Neuronal stem cell (in vitro differentiated cells): ENCODE measurements at places on chromosomes 4 and X.

- no peak for DNase-seq
Observed at GRCh38 chr4:99918656-99919055, 24.4 kb upstream of the LAMTOR3 start.

GRCh38 chrX:12949205-12949926 is 25.5 kb upstream of the TMSB4X start:
- no peak for DNase-seq

DNA sequence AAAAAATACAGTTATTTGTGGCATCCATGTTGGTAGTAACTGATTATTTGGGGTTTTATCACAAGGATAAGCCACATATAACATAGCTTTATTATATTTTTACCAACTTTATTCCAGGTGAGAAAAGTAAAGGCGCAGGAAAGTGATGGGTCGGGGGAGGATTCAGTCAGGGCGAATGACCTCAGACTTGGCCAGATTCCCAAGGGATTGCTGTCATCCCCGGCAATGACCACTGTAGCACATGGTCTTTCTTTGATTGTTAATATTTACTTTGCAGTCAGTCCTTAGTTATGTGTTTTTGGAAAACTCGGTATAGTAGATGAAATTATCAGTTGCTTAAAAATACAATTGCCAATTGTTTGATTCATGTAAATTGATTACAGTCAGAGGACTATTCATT is 17.6 kb downstream of the GRIA3 start:
- DNase-seq: no peak

DNA sequence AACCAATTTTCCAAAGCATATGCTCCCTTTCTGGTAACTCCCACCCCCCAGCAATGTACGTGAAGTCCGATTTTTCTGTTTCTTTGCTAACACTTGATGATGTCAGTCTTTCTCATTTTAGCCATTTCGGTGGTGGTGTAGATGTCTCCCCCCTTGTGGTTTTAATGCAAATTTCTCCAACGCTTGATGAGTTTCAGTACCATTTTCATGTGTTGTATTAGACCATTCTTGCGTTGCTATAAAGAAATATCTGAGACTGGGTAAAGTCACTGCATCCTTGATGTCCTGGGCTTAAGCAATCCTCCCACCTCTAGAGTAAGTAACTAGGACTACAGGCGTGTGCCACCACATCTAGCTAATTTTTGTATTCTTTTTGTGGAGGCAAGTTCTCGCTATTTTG is 148.4 kb upstream of the VCX3A start:
- no peak for DNase-seq

GRCh38 chr4:53775381-53775780 is 184.1 kb upstream of the LNX1 start:
- no peak for DNase-seq

DNA sequence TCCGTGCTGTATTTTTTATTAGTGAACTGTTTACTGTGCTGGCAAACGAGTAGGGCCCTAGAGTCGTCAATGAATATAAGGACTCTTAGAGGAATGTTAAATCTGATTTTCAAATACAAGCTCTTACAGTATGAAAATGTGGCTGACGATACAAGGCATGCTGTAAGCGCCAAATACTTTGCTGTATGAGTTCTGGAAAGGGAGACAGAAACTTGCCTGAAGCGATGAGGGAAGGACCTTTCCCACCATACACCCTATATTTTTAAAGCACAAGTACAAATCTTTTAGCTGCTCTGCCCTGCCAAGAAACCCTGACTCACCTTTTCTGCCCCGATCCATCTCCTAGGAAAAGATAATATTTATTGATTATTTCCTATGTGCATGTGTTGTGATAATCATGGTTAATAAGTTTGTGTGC is 15.7 kb upstream of the RUFY3 start:
- DNase-seq: no peak

GRCh38 chr4:82718162-82718940 is 80.2 kb downstream of the SCD5 start:
- no peak for DNase-seq

- DNase-seq: no peak
Observed at GRCh38 chr4:71198958-71199357, 139.9 kb upstream of the SLC4A4 start.

DNA sequence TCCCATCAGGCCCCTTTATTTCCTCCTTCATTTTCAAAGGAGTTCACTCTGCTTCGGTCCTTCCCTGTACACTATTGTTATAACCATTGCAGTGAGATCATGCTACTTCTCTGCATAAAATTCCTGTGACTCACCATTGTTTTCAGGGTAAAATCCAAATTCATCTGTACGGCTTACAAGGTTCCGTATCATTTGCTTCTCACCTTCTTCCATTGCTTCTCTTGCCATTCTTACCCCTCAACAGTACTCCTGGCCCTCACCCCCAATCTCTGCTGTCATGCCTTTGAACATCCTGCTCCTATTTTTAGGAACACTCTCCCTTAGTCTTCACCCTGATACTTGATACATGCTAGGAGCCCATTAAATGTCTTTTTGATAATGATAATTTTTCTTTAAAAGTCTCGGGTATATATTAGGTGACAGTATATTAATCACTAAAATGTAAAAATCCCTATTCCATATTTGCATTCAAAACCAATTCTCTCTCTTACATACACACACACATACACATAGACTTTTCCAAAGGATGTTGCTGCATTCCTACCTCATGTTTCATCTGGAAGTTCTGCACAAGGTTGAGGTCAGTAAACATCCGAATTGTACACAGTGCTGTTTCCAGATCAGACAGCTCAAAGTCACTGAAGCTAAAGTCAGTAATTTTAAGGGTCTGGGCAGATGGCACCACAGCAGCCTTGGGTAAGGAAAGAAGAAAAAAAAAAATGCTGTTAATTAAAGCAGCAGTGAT is 103.4 kb downstream of the PDE5A start:
- DNase-seq: no peak

DNA sequence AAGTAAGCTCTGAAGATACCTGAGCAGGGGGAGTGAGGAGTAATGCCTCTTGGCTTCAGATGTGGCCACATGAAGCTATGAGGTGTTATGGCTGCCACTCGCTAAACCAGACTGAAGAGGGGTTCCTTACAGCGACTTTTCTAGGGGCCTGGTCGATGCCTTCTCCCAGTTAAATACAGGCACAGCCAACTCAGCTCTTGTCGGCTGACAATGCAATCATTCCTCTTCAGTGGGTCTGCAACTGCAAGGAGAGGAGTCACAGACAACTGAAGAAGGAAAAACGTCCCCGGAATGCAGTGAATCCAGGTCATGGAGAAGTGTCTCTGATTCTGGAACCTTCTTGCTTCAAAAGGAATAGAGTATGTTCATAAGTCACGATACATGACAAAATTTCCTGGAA is 106.4 kb downstream of the RNF150 start:
- DNase-seq: no peak

DNA sequence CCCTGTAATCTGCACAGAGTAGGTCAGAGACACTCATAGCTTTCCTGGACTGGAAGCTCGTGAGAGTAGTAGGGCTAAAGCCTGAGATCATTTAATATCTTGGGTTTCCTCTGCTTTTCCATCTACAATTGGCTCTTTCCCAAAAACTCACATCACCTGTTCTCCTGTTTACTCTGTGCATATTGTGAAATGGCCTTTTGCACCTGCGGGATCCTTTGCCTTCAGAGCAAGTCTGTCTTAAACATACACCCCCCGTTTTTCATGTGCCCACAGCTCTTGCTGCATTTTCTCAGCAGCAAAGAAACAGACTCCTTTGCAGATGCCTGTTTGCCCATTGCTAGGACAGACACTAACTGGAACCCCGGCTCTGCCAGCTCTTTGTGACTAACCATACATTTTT is 608.3 kb upstream of the PCDH10 start:
- no peak for DNase-seq

DNA sequence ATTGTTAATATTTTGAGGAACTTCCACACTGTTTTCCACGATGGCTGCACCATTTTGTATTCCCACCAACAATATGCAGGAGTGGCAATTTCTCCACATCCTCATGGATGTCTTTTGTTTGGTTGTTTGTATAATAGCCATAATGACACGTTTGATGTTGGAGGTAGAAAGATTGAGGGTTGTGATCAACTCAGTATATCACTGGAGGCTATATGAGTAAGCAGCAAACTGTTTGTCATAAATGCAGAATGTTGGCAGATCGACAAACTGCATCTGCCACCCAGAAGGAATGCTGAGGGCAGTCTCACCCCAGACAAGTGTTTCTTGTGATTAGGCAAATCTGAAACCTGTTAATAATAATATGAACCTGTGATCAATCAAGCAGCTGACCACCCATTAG is 243.9 kb upstream of the WDFY3 start:
- DNase-seq: no peak

DNA sequence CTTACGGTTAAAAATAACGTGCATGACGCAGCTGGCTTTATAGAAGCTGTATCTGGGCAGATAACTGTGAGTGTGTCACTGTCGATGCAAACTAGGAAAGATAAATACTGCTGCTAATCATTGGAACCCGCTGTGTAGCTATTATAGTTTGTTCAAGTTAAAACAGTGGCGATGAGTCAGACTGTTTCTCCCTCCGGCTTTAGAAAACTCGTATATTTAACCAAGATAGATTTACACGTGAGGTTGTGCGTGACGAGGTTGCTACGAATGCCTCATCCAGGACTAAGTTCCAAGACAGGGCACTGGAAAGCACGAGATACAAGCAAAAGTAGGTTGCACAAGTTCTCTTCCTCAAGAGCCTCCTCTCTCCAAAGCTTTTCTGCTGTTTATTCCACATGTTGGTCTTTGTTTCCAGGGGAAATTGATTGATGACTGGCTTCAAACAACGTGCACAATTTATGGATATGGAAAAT is 270.7 kb downstream of the FBXW7 start:
- no peak for DNase-seq

DNA sequence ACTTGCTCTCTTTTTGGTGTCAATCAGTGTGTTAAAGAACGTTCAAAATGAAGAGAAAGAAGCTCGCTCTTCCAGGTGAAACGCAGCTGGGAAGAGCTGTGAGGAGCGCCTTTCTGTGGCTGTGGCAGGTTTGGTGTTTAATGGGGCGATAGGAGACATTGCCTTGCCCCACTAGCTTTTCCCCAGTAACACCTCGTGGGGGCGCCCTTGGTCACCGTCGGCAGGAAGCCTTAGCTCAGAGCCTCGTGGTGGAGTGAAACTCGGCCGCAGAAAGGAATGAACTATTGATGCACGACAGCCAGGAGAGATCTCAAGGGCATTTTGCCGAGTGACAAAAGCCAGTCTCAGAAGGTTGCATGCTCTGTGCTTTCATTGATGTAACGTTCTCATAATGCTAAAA is 65.1 kb downstream of the GPR143 start:
- DNase-seq: no peak
